ENCODE measurements at places on chromosomes 4 and X.

GRCh38 chr4:86264241-86264640, 95.6 kb downstream of the MAPK10 start:
- DNase-seq: no peak
- H3K4me3 ChIP-seq: no peak overlapping the region
- no peaks in the 10 kb centered on the region for H3K27me3 ChIP-seq
- no peaks in the 10 kb centered on the region for H3K36me3 ChIP-seq

GRCh38 chr4:83389037-83389720, 54.5 kb upstream of the HPSE start:
- H3K27ac ChIP-seq: no peak overlapping the region
- no peaks in the 10 kb centered on the region for H3K27me3 ChIP-seq

GRCh38 chrX:17635231-17635630, 102.1 kb upstream of the SCML1 start:
- H3K36me3 ChIP-seq: no peaks in the 10 kb centered on the region
- no peak for DNase-seq
- H3K4me3 ChIP-seq: no peak overlapping the region
- H3K4me1 ChIP-seq: peaks cover 25% of the 10 kb centered on the region
- no peak overlapping the region for H3K27ac ChIP-seq
- H3K27me3 ChIP-seq: no peaks in the 10 kb centered on the region

DNA sequence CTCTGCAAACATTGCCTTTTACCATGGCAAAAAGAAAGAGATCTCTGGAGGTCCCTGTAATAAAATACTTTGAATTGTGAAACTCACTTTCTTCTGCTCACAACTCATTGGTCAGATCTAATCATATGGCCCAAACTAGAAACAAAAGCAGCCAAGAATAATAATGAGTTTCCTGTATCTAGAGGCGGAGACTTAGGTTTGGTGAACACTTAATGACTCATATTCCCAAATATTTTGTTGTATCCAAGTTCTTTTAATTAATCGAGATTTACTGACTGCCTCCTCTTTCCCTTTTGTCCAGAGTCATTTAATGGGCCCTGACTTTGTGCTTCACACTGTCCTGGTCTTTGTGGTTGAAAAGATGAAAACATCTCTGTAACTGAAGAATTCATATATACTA, 190.6 kb downstream of the CCSER1 start:
- no peak overlapping the region for H3K27ac ChIP-seq
- H3K27me3 ChIP-seq: no peaks in the 10 kb centered on the region
- H3K36me3 ChIP-seq: no peaks in the 10 kb centered on the region

DNA sequence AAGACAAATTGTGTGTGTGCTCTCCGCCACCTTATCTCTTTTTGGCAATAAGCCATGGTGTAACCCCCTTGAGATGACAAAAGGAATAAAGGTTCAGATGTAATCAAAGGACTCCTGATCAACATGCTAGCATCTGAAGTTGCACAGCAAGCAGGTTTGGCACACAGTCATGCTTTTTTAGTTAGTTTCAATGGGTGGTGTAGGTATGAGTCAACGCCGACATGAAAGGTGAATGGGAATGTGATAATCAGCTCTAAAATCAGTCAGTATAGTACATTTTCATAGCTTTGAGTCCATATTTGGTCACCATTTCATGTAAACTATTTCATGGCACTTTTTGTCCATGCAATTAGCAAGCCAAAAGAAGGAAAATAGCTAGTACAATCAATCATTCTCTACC, 50.4 kb upstream of the ETNPPL start:
- H3K4me1 ChIP-seq: no peaks in the 10 kb centered on the region
- no peaks in the 10 kb centered on the region for H3K27me3 ChIP-seq
- H3K4me3 ChIP-seq: no peak overlapping the region

DNA sequence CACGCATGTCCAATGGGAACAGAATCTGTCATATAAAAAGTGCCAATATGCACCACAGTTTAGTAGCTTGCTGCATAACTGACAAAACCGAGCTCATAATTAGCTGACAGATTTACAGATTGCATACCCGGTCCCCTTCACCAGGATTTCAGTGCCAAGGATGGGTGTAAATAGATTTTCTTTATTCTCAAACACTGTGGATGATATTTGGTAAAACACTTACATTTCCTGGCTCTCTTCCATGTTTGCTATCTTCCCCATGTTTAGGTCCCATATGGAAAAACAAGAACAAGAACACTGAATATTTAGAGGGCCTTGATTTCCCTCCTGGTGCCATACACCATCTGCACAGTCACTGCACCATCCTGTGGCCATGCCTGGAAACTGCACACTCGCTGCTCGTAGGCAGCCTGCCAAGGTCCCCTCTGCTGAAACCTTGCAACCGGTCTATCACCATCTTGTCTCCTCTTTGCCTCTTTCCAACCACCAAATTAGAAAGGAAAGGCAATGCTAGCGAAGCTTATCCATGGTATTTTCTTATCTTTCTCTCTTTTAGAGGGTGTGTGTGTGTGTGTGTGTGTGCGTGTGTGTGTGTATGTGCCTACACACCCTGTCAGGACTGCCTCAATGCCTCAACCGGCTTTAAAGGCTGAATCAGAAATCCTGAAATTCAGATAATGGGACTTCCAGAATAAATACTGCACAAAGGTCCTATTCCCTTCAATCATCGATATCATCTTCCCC, 124.2 kb upstream of the MBNL3 start:
- H3K4me1 ChIP-seq: no peaks in the 10 kb centered on the region
- no peak for DNase-seq
- no peak overlapping the region for H3K27ac ChIP-seq
- no peaks in the 10 kb centered on the region for H3K27me3 ChIP-seq
- H3K36me3 ChIP-seq: no peaks in the 10 kb centered on the region

DNA sequence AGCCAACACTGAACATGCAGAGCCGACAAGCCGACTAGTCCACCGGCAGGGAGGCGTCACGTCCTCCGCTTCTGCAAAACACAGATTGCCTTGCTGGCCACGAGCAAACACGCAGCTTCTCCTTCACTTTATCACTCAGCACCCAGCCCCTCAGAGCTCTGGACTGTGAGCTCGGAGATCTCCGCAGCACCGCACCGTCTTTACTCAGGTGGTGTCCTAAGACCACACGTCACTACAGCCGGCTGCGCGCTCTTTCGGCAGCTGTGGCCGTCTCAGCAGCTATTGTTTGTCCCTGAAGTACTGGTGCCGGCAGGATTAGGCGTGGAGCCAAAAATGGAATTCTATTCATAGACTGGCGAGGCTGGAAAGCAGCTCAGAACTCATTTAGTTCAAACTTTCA, 72.0 kb downstream of the FAT1 start:
- H3K27me3 ChIP-seq: no peaks in the 10 kb centered on the region
- no peak overlapping the region for H3K27ac ChIP-seq
- no peaks in the 10 kb centered on the region for H3K4me1 ChIP-seq
- peak overlapping the region; percentile 20 for H3K4me3 ChIP-seq
- no peaks in the 10 kb centered on the region for H3K36me3 ChIP-seq

- no peak for DNase-seq
- H3K27ac ChIP-seq: no peak overlapping the region
- H3K36me3 ChIP-seq: no peaks in the 10 kb centered on the region
- H3K4me3 ChIP-seq: no peak overlapping the region
These were observed 17.8 kb upstream of the TBC1D19 start for GRCh38 chr4:26566133-26566532.

DNA sequence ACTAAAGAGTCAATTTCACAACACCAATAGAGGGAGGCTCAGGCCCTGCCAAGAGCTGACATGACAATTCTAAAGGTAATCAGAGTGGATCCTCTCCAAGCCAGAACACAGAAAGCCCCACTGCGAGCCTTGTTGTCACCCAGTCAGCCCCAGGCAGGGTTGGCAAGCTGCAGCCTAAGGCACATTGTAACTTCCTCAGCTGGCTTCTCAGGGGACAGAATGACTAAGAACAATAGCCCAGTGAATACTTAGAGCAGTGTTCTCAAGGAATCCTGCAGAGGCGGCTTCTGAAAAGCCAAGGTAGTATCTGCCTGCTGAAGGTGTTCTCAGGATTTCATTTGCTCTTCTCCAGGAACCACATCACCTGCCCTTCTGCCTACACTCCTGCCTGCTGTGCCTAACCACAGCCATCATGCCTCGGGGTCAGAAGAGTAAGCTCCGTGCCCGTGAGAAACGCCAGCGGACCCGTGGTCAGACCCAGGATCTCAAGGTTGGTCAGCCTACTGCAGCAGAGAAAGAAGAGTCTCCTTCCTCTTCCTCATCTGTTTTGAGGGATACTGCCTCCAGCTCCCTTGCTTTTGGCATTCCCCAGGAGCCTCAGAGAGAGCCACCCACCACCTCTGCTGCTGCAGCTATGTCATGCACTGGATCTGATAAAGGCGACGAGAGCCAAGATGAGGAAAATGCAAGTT, at the start of gene MAGEB4:
MAGEB4 (plus strand) TSS at position 277 of the 692 bp plus-strand sequence; CDS start at position 413, 136 bp downstream.
- DNase-seq: no peak
- H3K27me3 ChIP-seq: no peaks in the 10 kb centered on the region
- no peak within 1 kb of the TSS for H3K27ac ChIP-seq
- H3K4me3 ChIP-seq: no peak within 1 kb of the TSS
- no peaks in the 10 kb centered on the region for H3K36me3 ChIP-seq
- no peaks in the 10 kb centered on the region for H3K4me1 ChIP-seq

GRCh38 chrX:40205471-40205870, 107.7 kb upstream of the BCOR start:
- H3K27ac ChIP-seq: no peak overlapping the region
- no peak for DNase-seq
- H3K4me3 ChIP-seq: no peak overlapping the region
- H3K27me3 ChIP-seq: no peaks in the 10 kb centered on the region
- H3K36me3 ChIP-seq: no peaks in the 10 kb centered on the region

GRCh38 chr4:153221783-153222706, 17.8 kb downstream of the TRIM2 start:
- DNase-seq: no peak
- H3K36me3 ChIP-seq: no peaks in the 10 kb centered on the region
- peak overlapping the region; percentile 91 for H3K27ac ChIP-seq
- H3K27me3 ChIP-seq: no peaks in the 10 kb centered on the region

DNA sequence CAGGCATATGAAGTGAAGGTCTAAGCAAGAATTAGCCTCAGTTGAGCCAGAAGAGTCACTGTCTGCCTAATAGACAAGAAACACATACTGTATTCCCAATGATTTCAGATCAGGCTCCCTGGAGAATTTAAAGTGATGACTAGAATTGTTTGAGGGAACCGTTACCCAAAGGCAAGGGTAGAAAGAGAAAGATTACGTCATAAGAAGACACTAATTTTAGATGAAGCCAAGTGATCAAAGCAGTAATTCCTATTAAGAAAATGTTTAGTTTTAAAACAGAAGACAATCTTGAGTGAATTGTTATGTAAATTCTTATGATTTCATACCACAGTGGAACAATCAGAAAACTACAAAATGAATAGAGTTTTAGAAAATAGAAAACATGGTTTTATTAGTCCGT, 194.5 kb upstream of the ARSJ start:
- H3K27ac ChIP-seq: no peak overlapping the region
- H3K4me3 ChIP-seq: no peak overlapping the region
- no peaks in the 10 kb centered on the region for H3K36me3 ChIP-seq
- no peaks in the 10 kb centered on the region for H3K27me3 ChIP-seq

GRCh38 chr4:165440415-165441158, 61.8 kb downstream of the CPE start:
- H3K27me3 ChIP-seq: peaks cover 12% of the 10 kb centered on the region
- H3K36me3 ChIP-seq: no peaks in the 10 kb centered on the region
- no peak for DNase-seq

DNA sequence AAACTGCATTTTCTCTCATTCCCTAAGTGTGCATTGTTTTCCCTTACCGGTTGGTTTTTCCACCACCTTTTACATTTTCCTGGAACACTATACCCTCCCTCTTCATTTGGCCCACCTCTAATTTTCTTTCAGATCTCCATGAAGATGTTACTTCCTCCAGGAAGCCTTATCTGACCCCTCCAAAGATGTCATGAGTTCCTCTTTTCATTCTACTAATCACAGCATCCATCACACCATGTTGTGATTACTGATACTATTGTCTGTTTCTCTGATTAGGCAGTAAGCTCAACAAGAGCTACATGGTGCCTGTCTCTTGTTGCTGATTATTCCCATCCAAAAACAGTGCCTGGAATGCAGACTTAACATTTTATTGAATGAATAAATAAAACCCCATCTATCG, 2.9 kb upstream of the AFP start:
- DNase-seq: no peak
- H3K4me1 ChIP-seq: no peaks in the 10 kb centered on the region
- no peak overlapping the region for H3K4me3 ChIP-seq
- no peaks in the 10 kb centered on the region for H3K27me3 ChIP-seq
- no peaks in the 10 kb centered on the region for H3K36me3 ChIP-seq

- no peaks in the 10 kb centered on the region for H3K4me1 ChIP-seq
- no peak overlapping the region for H3K27ac ChIP-seq
- H3K36me3 ChIP-seq: no peaks in the 10 kb centered on the region
These were observed 43.3 kb downstream of the CD40LG start for GRCh38 chrX:136691028-136691809.

DNA sequence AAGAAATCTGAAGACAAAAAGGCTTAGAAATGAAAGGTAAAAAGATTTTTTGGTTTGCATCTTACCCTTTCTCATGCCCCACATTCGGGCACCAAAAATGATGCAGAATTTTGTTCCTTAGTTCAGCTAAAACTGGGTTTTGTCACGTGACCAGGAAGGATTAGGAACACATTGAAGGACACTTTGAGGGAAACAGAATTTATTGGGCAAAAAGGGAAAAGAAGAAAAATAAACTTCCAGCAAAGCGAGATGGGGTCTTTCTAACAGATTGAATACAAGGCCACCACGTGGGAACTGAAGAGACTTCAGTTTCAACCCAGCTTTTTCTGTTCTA, 81.3 kb upstream of the SMARCA5 start:
- no peaks in the 10 kb centered on the region for H3K4me1 ChIP-seq
- H3K27me3 ChIP-seq: no peaks in the 10 kb centered on the region
- no peak for DNase-seq
- H3K27ac ChIP-seq: no peak overlapping the region
- H3K4me3 ChIP-seq: no peak overlapping the region

DNA sequence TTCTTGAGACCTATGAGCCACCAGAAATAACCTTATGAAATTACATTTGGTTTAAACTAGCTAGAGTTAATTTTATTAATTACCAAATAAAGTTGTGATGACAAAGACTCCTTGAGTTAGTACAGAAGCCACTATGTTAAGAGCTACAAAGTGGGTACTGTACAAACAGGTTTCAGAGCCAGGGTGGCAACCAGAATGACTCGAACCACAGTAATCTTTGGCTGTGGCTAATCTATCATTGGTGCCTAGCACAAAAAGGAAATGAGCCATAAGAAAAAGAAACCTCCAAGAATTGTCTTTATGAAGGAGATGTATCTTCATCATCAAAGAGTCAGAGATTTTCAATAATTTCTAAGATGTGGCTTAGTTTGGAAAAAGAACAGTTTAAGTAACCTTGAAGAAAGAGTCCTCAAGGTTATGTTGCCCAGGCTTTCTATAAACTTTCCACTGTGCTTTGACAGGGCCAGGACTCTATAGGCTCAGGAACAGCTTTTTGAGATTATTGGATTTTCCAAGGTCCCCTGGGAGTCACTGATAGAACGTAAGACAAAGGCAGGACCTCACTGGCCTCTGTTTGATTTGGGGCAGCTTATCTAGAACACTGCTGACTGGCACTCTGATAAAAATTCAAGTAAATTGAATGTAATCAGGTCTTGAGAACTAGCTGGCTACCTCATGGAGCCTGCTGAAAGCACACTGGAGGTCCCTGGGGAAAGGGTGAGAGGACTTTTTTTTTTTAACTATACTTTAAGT, 777.7 kb downstream of the STIM2 start:
- H3K27me3 ChIP-seq: no peaks in the 10 kb centered on the region
- no peak overlapping the region for H3K27ac ChIP-seq
- H3K4me3 ChIP-seq: no peak overlapping the region
- H3K36me3 ChIP-seq: no peaks in the 10 kb centered on the region
- no peak for DNase-seq

Measured in esophagus squamous epithelium (tissue), 5 donors.